ENCODE measurements at places on chromosomes 12 and 14. TPM values are rescaled to one million over a fixed set of nuclear protein-coding genes. Genes with fewer than 3 reads are reported as not detected.

KRT2 gene
- not detected for total RNA-seq

TNFRSF1A gene
- 38.8 TPM for total RNA-seq

DNA sequence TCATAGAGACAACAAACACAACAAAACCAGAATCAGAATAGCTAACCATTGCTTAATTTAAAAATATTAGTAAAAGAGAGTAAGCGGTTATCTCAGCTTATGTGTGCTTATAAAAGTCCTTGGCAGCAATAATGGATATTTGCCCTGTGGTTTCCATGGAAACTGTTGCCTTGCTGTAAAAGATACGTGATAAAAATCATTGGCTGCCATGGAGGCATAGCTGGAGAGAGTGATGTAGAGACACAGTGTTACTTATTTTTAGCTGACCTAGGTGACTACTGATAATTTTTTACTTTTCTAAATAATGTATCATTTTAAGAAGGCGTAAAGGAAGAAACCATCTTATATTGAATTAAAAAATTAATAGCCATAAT lies 92.9 kb downstream of the ERC1 start:
- peak overlapping the region; percentile 9 for H3K4me3 ChIP-seq
- peak overlapping the region; percentile 44 for H3K27ac ChIP-seq
- no peaks in the 10 kb centered on the region for H3K36me3 ChIP-seq

AQP2 gene
- not detected for total RNA-seq

DNA sequence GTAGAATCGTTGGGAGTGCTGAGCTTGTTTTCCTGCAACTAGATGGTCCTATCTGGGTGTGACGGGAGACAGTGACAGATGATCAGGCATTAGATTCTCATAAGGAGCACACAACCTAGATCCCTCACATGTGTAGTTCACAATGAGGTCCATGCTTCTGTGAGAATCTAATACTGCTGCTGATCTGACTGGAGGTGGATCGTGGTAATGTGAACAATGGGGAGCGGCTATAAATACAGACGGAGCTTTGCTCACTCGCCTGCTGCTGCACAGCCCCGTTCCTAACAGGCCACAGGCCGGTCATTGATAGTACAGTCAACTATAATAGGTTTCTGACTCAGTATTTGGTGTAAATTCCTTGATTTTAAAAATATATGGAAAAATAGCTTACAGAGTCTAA lies 138.8 kb downstream of the GLT1D1 start:
- no peak overlapping the region for H3K4me3 ChIP-seq
- no peaks in the 10 kb centered on the region for H3K27me3 ChIP-seq
- no peaks in the 10 kb centered on the region for H3K4me1 ChIP-seq
- no peaks in the 10 kb centered on the region for H3K36me3 ChIP-seq

- no peaks in the 10 kb centered on the region for H3K4me1 ChIP-seq
- no peak overlapping the region for H3K4me3 ChIP-seq
- no peak overlapping the region for H3K27ac ChIP-seq
Observed at GRCh38 chr12:2851931-2852330, 4.9 kb downstream of the TEX52 start.

GRCh38 chr12:10607885-10608458 lies 5.4 kb downstream of the MAGOHB start:
- no peaks in the 10 kb centered on the region for H3K36me3 ChIP-seq
- no peak overlapping the region for H3K4me3 ChIP-seq
- H3K27ac ChIP-seq: no peak overlapping the region
- DNase-seq: no peak
